ENCODE measurements at places on chromosomes 4 and X. TPM values are rescaled to one million over a fixed set of nuclear protein-coding genes. Genes with fewer than 3 reads are reported as not detected.

GRCh38 chrX:29926056-29926455 is 289.3 kb upstream of the MAGEB2 start:
- no peak overlapping the region for H3K4me3 ChIP-seq
- H3K4me1 ChIP-seq = no peaks in the 10 kb centered on the region
- H3K27ac ChIP-seq = no peak overlapping the region
- no peaks in the 10 kb centered on the region for H3K27me3 ChIP-seq

- H3K4me1 ChIP-seq = no peaks in the 10 kb centered on the region
- DNase-seq = no peak
- H3K36me3 ChIP-seq = no peaks in the 10 kb centered on the region
- H3K4me3 ChIP-seq = no peak overlapping the region
Observed at GRCh38 chr4:53459548-53459947, 82.1 kb downstream of the FIP1L1 start.

Gene FHDC1
- total RNA-seq = 32.9 TPM

Gene NUDT11
- total RNA-seq = 0.93 TPM

- H3K27ac ChIP-seq = peak overlapping the region; percentile 95
- DNase-seq = no peak
- no peaks in the 10 kb centered on the region for H3K36me3 ChIP-seq
- peak overlapping the region; percentile 62 for H3K4me3 ChIP-seq
- H3K27me3 ChIP-seq = no peaks in the 10 kb centered on the region
- H3K4me1 ChIP-seq = no peaks in the 10 kb centered on the region
Observed at GRCh38 chrX:119942831-119943184, 743 bp downstream of the NKAP start.

GRCh38 chrX:9134366-9134765 is 100.4 kb upstream of the FAM9B start:
- no peak overlapping the region for H3K4me3 ChIP-seq
- no peaks in the 10 kb centered on the region for H3K4me1 ChIP-seq
- DNase-seq = no peak
- no peak overlapping the region for H3K27ac ChIP-seq

DNA sequence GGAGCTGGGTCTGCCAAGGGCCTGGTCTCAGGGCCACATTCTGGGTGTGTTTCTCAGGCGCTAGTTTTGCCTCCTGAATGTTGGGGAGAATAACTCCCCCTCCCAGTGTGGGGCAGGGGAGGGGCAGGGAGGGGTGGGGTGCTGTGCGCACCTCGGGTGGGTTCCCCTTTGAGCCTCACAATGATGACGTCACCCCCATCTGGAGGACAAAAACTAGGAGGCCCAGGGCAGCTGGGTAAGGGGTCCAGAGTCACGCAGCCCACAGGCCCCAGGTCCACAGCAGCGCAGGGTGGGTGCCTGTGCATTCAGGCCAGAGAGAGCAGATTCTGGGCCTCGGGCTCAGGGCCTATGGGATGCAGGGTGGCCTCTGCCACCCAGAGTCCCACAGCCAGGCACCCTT is 23.7 kb upstream of the HMX1 start:
- peaks cover 47% of the 10 kb centered on the region for H3K27me3 ChIP-seq
- H3K27ac ChIP-seq = no peak overlapping the region

DNA sequence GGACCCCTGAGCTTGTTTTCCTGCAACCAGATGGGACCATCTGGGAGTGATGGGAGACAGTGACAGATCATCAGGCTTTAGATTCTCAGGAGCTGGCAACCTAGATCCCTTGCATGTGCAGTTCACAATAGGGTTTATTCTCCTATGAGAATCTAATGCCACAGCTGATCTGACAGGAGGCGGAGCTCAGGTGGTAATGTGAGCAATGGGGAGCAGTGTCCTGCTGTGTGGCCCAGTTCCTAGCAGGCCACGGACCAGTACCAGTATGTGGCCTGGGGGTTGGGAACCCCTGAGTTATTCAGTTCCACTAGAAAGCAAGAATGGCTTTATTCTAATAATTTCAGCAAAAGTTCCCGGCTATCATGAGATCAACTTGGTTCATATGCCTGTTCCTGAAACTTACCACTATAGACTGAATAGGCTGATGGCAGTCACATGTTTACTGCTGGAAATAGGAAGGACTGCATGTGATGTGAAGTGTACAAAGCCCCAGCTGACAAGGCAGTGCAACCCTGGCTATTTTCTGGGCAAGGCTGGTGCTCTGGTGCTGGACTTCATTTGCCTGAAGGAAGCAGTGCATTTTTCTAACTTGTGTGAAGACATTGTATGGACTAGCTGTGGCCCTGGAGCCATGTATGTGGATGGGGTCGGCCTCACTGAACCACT is 107.2 kb downstream of the SPRY1 start:
- no peaks in the 10 kb centered on the region for H3K36me3 ChIP-seq
- H3K27ac ChIP-seq = no peak overlapping the region
- H3K4me1 ChIP-seq = no peaks in the 10 kb centered on the region

Gene CTAG2
- not detected for total RNA-seq

DNA sequence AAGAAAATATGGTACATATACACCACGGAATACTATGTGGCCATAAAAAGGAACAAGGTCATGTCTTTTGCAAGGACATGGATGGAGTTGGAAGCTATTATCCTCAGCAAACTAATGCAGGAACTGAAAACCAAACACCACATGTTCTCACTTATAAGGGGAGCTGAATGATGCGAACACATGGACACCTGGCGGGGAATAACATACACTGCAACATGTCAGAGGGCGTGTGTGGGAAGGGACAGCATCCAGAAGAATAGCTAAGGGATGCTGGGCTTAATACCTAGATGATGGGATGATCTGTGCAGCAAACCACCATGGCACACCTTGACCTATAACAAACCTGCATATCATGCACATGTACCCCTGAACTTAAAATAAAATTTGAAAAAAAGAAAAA is 19.5 kb upstream of the CNKSR2 start:
- H3K4me1 ChIP-seq = no peaks in the 10 kb centered on the region
- H3K27ac ChIP-seq = no peak overlapping the region
- H3K4me3 ChIP-seq = no peak overlapping the region
- H3K36me3 ChIP-seq = no peaks in the 10 kb centered on the region

- no peaks in the 10 kb centered on the region for H3K27me3 ChIP-seq
- DNase-seq = no peak
- H3K4me1 ChIP-seq = no peaks in the 10 kb centered on the region
- H3K27ac ChIP-seq = no peak overlapping the region
Observed at GRCh38 chrX:136963973-136964372, 69.8 kb downstream of the GPR101 start.

DNA sequence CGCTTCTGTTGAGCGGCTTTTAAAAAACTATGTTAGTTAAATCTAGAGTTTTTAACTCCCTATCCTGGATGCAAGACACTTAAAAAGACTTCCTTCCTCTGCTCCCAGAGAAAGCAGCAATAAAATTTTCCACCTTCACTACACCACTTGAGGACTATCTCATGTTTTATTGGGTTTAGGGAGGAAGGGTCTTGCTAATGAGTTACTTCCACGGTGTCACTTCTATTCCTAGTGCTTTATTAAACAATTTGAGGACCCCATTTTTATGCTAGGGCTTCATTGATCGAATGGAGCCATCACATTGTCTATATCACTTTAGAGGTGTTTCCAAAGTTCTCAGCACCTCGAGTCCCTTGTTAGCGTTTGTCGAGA is 3.7 kb upstream of the STIM2 start:
- peaks cover 28% of the 10 kb centered on the region for H3K4me1 ChIP-seq
- no peaks in the 10 kb centered on the region for H3K36me3 ChIP-seq
- H3K27me3 ChIP-seq = no peaks in the 10 kb centered on the region
- H3K4me3 ChIP-seq = peak overlapping the region; percentile 68
- peak overlapping the region; percentile 96 for H3K27ac ChIP-seq
- no peak for DNase-seq

Gene BEX1
- 0.44 TPM for total RNA-seq
